Fibroblast of skin of right biceps (primary cell): ENCODE measurements at places on chromosomes 12 and 14.

- no peak for DNase-seq
Observed at GRCh38 chr12:122545855-122546254, 18.8 kb downstream of the KNTC1 start.

DNA sequence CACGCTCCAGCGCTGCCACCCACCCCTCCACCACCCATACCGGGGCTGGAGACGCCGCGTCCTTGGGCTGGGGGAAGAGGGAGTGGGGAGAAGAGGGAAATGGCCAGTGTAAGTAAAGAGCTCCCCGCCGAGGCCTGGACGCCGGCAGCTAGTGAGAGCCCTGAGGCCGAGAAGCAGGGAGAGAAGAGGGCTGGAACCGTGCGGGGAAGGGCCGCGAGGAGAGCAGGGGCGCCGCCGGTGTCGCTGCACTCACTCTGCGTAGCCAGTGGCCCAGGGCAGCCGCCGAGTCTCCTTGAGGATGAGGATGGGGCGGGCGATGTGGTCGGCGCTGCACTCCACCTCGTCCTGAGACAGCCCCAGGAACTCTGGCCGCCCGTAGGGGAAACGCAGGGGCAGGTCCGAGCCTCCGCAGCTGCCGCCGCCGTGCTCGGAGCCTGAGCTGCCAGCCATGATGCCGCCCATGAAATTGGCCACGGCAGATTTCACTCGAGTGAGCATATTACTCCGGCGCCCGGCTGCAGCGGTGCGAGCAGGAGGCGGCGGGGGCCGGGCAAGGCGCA, 631 bp downstream of the PPM1H start:
- peak; percentile 14 for DNase-seq

GRCh38 chr12:114342656-114343055, 63.3 kb downstream of the TBX5 start:
- DNase-seq, result peak; percentile 75

DNA sequence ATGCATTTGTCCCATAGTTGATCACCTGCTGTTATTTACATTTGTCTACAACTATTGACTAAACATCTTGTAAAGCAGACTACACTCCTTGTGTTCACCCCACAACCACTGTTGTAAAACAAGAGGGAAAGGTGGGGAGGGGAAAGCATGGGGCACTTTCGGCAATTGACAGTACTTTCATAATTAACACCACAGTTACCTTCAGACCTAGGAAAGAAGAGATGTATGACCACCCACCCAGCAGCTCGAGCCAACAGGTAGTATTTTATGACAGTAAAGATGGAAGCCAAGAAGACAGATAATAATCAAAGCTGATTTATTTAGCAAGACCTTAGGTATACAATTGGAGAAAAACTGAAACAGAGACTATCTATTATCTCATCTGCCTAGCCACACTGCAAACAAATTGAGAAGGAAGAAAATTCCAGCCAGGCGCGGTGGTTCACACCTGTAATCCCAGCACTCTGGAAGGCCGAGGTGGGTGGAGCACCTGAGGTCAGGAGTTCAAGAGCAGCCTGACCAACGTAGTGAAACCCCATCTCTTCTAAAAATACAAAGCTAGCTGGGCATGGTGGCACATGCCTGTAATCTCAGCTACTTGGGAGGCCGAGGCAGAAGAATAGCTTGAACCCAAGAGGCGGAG, 11.2 kb downstream of the HECTD4 start:
- DNase-seq, result no peak

- peak; percentile 94 for DNase-seq
Observed at GRCh38 chr12:5083955-5084849, 40.5 kb downstream of the KCNA5 start.

DNA sequence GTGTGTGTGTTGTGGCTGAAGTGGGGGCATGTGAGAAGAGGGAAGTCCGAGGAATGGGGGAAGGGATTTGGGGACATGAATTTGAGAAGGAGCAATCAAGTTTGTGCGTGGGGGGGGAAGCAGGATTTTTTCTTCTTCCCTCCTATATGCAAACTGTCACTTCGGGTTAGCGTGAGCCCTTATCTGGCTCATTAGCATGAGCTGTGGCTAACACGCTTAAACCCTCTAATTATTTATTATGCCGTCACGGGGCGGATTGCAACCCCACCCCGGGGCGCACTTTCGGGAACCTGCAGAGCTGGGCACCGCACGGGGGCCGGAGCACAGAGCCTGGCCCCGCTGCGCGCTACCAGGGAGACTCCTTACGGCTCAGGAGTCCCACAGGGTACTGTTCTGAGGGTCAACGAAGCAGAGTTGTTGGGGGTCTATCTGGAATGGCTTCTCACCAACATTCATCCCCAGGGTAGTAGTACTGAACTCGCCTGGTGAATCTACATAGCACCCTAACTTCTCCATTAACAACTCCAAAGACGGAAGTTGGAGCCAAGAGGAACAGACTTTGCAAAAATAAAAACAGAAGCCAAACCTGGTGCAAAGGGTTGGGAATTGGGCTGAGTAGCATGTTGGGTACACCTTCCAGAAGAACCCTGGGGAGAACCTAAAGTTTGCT, 6.4 kb upstream of the ASCL1 start:
- DNase-seq, result no peak

DNA sequence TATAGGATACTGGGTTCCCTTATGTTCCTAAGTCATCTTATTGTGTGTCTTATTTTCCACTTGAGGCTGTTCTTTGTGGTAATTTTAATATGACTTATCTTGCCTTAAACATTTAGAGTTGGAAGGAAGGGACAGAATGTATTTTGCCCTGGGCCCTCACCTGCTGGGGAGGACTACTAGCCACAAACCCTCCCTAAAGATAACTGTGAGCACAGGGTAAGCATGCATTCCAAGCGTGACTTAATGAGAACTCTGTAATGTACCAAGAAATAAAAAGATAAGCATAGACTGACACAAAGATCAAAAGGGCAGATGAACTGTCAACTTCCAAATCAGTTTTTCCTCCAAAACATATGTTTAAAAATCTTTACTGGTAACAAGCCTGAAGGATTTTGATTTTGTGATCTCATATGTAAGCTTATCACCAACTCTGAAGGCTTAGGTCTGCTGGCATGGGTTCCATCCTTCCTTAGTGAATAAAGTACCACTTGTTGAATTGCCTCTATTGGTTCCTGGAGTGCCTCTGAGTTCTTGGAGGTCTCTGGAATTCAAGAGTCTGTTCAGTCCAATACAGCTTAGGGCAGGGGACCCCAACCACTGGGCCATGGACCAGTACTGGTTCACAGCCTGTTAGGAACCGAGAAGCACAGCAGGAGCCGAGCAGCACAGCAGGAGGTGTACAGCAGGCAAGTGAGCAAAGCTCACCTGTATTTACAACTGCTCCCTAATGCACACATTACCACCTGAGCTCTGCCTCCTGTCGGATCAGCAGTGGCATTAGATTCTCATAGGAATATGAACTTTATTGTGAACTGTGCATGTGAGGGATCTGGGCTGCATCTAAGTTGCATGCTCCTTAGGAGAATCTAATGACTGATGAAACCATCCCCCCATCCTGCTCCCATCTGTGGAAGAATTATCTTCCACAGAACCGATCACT, 29.8 kb upstream of the NFYB start:
- no peak for DNase-seq

GRCh38 chr12:51827925-51828818, 20.3 kb downstream of the FIGNL2 start:
- DNase-seq, result peak; percentile 36

- peak; percentile 64 for DNase-seq
Observed at GRCh38 chr12:132560614-132561426, 49.6 kb downstream of the LRCOL1 start.

GRCh38 chr12:14896521-14897169, 11.0 kb upstream of the MGP start:
- DNase-seq, result peak; percentile 58

GRCh38 chr14:101134161-101134631, 230.7 kb upstream of the RTL1 start:
- no peak for DNase-seq

DNA sequence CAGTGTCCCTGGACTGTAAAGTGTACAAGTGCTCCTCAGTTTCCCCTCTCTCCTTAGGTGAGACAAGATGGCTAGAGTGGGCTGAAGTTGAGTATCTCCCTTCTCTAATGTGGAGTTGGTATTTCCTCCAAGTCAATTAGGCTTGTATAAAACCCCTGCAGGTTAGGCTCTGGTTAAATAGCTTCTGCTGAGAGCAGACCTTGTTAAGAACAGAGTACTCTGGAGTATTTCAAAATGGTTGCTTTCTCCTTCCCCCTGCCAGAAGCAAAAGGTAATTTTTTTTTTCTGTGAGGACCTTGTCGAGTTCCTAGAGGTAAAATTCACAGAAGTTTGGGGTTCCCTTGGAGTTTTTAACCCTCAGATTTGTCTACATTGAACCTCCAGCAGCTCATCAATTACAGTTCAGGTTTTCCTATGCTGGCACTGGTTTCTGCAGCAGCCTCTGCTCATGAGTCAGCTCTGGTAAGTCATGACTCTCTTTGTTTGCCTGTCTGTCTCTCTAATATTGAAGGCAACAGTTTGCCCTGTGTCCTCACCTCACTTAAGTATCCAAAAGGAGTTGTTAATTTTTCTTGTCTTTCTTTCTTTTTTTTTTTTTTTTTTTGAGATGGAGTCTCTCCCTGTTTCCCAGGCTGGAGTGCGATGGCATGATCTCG, 27.8 kb upstream of the GLIPR1 start:
- peak; percentile 58 for DNase-seq

GRCh38 chr14:33679461-33680225, 271.2 kb downstream of the EGLN3 start:
- peak; percentile 92 for DNase-seq

DNA sequence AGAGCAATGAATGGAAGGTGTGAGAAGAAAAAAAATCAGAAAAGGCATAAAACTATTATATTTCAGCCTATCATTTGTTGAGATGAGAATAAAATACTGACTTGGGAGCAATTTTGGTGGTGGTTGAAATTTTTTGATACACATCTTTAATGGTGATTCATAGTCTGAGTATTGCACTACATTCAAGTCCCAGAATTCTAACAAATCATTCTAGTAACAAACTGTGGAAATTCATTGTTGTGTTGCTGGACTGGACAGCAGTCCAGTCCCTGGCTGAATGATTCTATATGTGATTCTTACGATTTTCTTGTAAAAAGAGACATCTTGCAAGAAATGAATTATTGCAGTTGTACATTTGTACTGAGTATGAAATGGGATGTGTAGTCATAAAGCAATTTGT, 268.6 kb downstream of the TRHDE start:
- peak; percentile 48 for DNase-seq

DNA sequence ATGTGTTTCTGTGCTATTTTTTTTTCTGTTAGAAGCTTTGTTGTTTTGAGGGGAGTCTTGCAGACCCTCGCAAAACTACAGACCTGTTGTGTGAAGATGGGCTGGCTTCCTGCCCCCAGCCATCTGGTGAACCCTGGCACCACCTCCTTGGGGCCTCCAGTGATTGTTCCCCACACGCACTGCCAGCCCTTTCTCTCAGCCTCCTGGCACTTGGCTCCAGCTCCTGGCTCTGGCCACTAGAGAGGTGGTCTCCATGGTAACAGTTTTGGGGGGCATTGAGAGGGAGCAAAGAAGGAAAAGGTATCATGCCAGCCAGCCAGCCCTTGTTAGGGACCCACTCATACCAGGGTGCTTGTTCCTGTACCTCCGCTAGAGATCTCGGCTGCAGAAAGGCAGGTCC, 176.4 kb upstream of the RPH3A start:
- DNase-seq, result no peak

GRCh38 chr12:107449891-107450290, 235.7 kb upstream of the PWP1 start:
- peak; percentile 62 for DNase-seq
